ENCODE measurements at places on chromosomes 3 and 15.

GRCh38 chr15:41558400-41559238 is at the start of gene TYRO3:
TYRO3 (plus strand) TSS chr15:41559212; CDS start chr15:41559258, 46 bp downstream.
- H3K27ac ChIP-seq = peak within 1 kb of the TSS; percentile 50
- H3K36me3 ChIP-seq = peaks cover 1% of the 10 kb centered on the region
- DNase-seq = no peak
- no peaks in the 10 kb centered on the region for H3K27me3 ChIP-seq

DNA sequence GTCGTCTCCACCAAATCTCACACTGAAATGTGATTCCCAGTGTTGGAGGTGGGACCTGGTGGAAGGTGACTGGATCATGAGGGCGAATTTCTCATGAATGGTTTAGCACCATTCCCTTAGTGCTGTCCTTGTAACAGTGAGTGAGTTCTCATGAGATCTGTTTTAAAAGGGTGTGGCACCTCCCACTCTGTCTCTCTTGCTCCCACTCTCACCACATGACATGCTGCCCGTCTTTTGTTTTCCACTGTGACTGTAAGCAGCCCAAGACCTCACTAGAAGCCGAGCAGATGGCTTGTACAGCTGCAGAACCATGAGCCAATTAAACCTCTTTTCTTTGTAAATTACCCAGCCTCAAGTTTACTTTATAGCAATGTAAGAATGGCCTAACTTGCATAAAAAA is 21.2 kb downstream of the RAD18 start:
- no peak overlapping the region for H3K4me3 ChIP-seq
- H3K27ac ChIP-seq = no peak overlapping the region
- no peak for DNase-seq
- no peaks in the 10 kb centered on the region for H3K27me3 ChIP-seq
- H3K36me3 ChIP-seq = peaks cover 36% of the 10 kb centered on the region

DNA sequence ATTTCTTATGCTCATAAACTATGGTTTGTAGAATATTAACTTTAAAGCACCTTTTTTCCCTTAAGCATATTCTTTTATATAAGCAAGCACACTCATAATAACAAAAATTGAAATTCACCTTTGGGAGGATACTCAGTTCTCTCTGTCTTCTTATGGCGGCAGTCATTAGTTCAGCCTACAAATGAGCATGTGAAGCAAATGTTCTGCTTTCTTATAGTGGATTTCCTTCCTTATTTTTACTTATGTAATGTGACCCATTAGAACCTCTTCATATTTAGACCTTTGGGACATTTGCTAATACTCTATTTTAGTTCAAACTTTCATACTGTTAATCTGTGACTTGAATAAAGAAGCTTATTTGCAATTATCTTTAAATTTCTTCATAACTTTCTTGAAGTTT is at the start of gene P2RY13:
Gene P2RY13 (minus strand): TSS at position 187 of the 400 bp plus-strand sequence. CDS start 21 bp downstream, at position 166.
- H3K4me3 ChIP-seq = peak within 1 kb of the TSS; percentile 40
- H3K36me3 ChIP-seq = no peaks in the 10 kb centered on the region
- no peak for DNase-seq
- H3K4me1 ChIP-seq = peaks cover 15% of the 10 kb centered on the region

- no peaks in the 10 kb centered on the region for H3K36me3 ChIP-seq
- H3K27me3 ChIP-seq = no peaks in the 10 kb centered on the region
- DNase-seq = no peak
- no peaks in the 10 kb centered on the region for H3K4me1 ChIP-seq
Measured at GRCh38 chr3:182116386-182116785, 404.7 kb downstream of the SOX2 start.

GRCh38 chr3:86814321-86814720 is 176.6 kb downstream of the VGLL3 start:
- no peak overlapping the region for H3K27ac ChIP-seq
- H3K4me1 ChIP-seq = no peaks in the 10 kb centered on the region
- DNase-seq = no peak
- H3K36me3 ChIP-seq = no peaks in the 10 kb centered on the region

GRCh38 chr15:90053685-90054466 is 48.4 kb downstream of the IDH2 start:
- no peaks in the 10 kb centered on the region for H3K36me3 ChIP-seq
- H3K4me3 ChIP-seq = no peak overlapping the region
- no peak for DNase-seq
- H3K27me3 ChIP-seq = no peaks in the 10 kb centered on the region

DNA sequence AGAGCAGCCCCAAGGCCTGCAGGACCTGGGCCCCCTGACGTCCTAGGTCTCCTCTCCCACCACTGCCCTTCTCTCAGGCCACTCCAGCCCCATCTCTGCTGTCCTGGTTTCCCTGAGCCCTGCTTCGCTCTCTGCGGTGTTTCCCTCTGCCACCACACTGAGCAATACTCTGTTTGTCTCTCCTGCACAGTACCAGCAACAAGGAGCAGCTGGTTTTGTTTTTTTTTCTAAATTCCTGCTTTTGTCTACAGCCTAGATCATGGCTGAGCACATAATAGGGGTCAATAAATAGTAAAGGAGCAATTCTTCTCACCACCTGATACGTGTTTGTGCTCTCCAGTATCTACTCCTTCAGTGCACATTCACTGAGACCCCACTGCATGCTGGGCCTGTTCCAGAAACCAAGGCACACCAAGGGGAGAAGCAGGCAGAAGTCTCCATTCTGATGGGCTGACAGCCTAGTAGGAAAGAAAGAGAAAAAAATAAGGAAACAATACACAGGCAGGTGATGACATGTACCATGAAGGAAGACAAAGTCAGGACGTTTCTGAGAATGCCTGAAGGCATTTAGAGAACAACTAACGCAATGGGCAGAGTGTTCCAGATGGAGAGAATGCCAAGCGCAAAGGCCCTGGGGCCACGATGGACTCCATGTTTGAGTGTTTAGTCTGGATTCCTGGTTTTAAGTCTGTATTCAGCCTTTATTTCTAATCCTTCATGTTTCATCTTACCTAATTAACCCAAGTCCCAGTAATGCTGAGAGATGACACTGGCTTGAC is 6.0 kb upstream of the ACAD9 start:
- no peak for DNase-seq
- H3K4me3 ChIP-seq = no peak overlapping the region
- peaks cover 14% of the 10 kb centered on the region for H3K4me1 ChIP-seq

DNA sequence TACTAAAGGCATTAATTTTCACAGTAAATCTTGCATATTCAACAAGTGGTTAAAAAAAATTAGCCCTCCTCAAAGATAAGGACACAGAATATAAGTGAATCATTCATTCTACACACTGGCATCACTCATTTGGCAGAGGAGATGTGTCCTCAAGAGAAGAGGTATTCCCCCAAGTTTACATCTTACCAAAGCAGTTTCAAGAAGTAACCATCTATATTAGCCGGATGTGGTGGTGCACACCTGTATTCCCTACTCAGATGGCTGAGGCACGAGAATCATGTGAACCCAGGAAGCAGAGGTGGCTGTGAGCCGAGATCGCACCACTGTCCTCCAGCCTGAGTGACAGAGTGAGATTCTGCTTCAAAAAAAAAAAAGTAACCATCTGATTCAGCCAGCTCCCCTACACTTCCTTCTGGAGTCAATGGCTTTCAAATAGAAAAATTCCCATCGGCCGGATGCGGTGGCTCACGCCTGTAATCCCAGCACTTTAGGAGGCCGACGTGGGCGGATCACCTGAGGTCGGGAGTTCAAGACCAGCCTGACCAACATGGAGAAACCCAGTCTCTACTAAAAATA is 15.4 kb downstream of the RAF1 start:
- H3K4me1 ChIP-seq = no peaks in the 10 kb centered on the region
- H3K36me3 ChIP-seq = no peaks in the 10 kb centered on the region

DNA sequence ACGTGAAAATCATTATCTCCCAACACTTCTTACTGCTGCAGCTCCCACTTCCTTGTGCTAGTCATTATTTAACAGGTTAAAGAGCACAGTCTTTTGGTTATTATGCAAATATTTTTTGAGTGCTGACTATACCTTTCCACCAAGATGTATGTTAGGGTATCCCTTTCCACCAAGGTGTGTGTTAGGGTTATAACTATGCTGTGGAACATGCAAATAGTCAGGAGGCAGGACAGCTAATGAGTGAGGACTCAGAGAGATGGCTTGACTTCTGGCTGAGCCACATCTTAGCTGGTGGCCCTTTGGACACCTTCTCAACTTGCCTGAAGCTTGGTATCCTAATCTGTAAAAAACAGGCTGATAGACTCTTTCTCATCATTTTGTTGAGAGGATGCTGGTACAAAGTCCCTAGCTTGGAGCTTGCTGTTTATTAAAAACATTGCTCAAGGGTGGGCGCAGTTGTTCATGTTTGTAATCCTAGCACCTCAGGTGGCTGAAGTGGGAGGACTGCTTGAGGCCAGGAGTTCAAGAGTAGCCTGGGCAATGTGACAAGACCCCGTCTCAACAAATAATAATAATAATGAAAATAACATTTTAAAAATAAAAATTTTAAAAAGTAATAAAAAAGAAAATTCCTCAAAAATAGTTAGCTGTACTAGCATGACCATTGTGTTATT is 160.5 kb upstream of the ADAMTS9 start:
- H3K27ac ChIP-seq = no peak overlapping the region
- H3K27me3 ChIP-seq = no peaks in the 10 kb centered on the region
- H3K36me3 ChIP-seq = no peaks in the 10 kb centered on the region
- no peak for DNase-seq

- no peaks in the 10 kb centered on the region for H3K27me3 ChIP-seq
- no peaks in the 10 kb centered on the region for H3K4me1 ChIP-seq
- H3K4me3 ChIP-seq = no peak overlapping the region
- no peaks in the 10 kb centered on the region for H3K36me3 ChIP-seq
- no peak for DNase-seq
- no peak overlapping the region for H3K27ac ChIP-seq
Measured at GRCh38 chr3:119529883-119530282, 29.5 kb downstream of the CD80 start.

DNA sequence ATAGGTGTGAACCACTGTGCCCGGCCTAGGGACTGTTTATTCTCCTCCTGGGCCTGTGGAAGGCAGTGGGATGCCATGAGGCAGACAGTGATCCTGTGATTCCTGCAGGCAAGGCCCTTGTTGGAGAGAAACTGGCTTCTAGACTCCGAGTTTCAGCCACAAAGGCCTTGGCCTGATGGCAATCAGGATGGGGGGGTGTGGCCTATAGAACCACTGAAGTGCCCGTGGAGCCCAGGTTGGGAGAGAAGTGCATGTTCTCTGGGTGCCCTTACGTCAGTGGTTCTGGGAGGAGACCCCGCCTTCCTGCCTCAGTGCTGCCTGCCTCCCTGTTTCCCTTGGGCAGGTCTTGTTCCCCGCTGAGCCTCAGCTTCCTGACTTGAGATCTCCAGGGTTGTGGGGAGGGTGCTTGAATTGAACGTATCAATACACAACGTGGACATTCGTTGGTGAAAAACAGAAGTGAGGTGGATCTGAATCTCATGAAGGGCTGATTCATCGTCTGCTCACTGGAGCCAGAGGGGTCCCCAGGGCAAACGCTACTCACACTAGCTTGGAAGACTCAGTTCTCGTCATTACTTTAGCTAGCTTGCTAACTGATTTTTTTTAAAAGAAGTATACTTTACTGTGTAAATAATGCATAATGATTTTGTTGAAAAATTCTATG is 31.8 kb downstream of the IRAK2 start:
- H3K27ac ChIP-seq = no peak overlapping the region
- no peaks in the 10 kb centered on the region for H3K27me3 ChIP-seq
- peaks cover 49% of the 10 kb centered on the region for H3K4me1 ChIP-seq
- no peak for DNase-seq

- no peaks in the 10 kb centered on the region for H3K4me1 ChIP-seq
- no peak overlapping the region for H3K4me3 ChIP-seq
- DNase-seq = no peak
- no peaks in the 10 kb centered on the region for H3K27me3 ChIP-seq
- H3K27ac ChIP-seq = no peak overlapping the region
Measured at GRCh38 chr15:99963096-99963825, 230.0 kb upstream of the LYSMD4 start.

GRCh38 chr3:120162400-120162799 is 68.2 kb upstream of the GSK3B start:
- H3K4me3 ChIP-seq = no peak overlapping the region
- no peaks in the 10 kb centered on the region for H3K36me3 ChIP-seq
- no peaks in the 10 kb centered on the region for H3K4me1 ChIP-seq
- no peak for DNase-seq
- no peak overlapping the region for H3K27ac ChIP-seq

DNA sequence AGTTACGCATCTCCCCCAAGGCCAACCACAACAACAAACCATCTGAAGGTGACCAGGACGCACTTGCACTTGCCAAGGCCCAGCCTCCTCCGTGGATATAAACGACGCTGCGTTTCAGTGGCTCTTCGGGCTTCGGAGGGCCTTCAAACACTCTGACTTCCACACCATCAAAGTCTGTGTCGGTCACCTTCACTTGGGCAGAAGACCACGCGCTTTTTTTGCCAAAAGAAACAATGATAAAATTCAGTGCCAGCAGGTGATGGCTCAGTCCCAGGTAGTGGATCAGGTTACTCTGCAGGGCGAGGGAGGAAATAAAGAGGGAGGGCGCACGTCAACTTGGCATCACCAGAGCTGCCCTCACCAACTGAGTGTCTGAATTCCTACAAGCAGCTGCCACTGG is 63.0 kb downstream of the NCEH1 start:
- no peaks in the 10 kb centered on the region for H3K27me3 ChIP-seq
- H3K27ac ChIP-seq = no peak overlapping the region
- DNase-seq = peak; percentile 43
- no peaks in the 10 kb centered on the region for H3K36me3 ChIP-seq
- peak overlapping the region; percentile 22 for H3K4me3 ChIP-seq

DNA sequence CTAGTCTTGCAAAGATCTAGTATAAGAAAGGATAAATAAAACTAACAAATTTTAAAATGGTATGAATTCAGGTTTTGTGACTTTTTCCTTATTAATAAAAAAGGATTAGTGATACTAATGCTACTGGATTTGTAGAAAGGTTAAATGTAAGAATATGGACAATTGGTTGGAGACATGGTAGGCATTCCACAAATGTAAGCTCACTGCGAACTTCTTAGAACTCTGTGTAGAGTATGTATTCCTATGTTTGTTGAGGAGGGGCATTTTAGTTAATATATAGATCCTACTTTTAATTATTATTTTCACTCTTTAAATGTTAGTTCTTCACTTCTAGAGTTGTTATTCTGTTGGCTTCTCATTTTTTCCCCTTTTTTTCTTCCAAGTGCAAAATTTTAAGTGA is 414.3 kb downstream of the RBMS3 start:
- no peaks in the 10 kb centered on the region for H3K27me3 ChIP-seq
- H3K36me3 ChIP-seq = no peaks in the 10 kb centered on the region
- no peak for DNase-seq
- H3K4me1 ChIP-seq = peaks cover 26% of the 10 kb centered on the region
- H3K4me3 ChIP-seq = no peak overlapping the region

DNA sequence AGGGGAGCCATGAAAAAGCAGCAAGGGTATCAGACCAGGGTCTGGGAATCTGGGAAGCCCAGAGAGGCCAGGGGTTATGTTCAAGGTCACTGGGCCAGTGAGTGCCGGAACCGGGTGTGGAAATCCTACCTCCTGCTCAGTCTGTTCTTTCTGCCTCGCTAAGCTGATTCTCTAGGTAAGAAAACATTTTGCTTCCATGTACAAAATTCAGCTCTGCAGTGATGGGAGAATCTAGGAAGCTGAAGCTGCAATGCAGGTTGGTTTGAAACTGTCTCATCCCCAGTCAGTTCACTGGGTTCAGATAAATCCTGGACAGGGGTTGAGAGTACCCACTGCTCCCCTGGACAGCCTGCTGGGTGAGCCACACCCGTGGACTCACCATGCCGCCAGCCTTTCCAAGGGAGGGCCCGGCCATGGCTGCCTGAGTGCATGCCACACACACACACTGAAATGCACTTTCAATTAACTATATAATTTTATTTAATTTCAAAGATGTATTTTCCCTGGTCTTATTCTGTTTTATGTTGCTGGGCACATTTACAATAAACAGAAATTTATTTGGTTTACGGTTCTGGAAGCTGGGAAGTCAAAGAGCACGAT is 108.4 kb downstream of the CORO2B start:
- no peaks in the 10 kb centered on the region for H3K27me3 ChIP-seq
- no peak overlapping the region for H3K27ac ChIP-seq
- H3K4me1 ChIP-seq = peaks cover 3% of the 10 kb centered on the region
- H3K36me3 ChIP-seq = no peaks in the 10 kb centered on the region
- DNase-seq = no peak
- no peak overlapping the region for H3K4me3 ChIP-seq

All from HCT116 (cell line).